Fibroblast of skin of left biceps (primary cell): ENCODE measurements at places on chromosomes 7 and 10.

- DNase-seq, result no peak
Observed at GRCh38 chr10:128865436-128866195, 601.4 kb upstream of the MGMT start.

DNA sequence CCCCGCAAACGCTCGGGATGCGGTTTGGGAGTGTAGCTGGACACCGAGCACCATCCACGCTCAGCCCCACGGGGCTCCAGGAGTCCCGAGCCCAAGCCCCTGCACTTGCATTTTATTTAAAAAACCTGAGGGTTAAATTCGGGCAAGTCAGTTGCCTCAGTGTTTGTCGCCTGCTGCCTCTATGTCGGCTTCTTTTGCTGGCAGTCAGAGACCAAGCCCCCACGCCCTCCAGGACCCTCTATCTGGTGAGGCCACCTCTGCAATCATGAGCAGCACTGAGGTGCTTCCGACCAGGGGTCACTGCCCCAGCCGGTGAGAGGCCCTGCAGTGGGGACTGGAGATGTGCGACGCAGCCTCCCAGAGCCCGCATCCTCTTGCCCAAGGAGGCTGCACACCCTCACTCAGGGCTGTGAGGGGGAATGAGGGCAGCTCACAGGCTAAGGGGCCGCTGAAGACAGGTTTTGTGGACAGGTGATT is 13.3 kb upstream of the ZNF273 start:
- no peak for DNase-seq

DNA sequence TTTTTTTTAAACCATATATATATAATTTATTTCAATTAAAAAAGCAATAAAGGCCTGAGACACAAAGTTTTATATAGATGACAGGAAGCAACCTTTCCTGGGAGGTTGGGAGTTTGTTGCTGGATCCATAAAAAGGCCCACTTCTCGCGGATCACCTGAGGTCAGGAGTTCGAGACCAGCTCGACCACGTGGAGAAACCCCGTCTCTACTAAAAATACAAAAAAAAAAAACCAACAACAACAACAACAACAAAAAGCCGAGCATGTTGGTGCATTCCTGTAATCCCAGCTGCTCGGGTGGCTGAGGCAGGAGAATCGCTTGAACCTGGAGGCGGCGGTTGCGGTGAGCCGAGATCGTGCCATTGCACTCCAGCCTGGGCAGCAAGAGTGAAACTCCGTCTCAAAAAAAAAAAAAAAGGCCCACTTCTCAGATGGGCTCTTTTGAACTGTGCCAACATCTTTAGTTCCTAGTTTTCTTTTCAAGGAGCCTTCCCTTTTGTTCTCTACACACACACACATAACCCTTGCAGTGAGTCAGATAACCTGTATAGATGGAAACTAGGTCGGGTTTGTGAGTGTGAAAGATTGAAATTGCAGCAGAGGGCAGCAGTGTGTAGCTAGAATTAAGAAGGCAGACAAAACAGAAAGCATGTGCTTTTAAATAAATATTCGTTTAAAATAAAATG is 1.2 kb upstream of the SMNDC1 start:
- DNase-seq, result peak; percentile 66

GRCh38 chr10:31769564-31769963 is 159.1 kb downstream of the ARHGAP12 start:
- no peak for DNase-seq

DNA sequence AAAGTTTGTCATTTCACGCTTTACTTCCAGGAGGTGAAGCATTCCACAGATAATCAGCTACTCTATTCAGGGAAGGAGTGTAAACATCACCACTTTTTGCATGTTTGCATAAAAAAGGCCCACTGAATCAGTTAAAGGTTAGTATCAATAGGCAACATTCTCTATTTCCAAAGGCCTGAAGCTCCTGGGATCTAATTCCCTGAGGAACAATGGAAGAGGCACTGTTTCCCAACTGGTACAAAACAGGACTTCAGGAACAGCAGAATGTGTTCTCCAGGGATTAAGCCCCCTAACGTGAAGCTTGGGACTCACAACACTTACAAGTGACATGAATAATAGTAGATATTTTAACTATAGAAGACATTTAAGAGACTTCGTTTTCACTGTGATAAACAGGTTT is 6.1 kb downstream of the LRRN3 start:
- no peak for DNase-seq

GRCh38 chr7:44541876-44542610 is 913 bp upstream of the NPC1L1 start:
- DNase-seq, result no peak

- DNase-seq, result no peak
Observed at GRCh38 chr7:460374-461116, 59.1 kb downstream of the PDGFA start.

GRCh38 chr10:1377231-1377630 is 321.0 kb downstream of the WDR37 start:
- DNase-seq, result no peak

DNA sequence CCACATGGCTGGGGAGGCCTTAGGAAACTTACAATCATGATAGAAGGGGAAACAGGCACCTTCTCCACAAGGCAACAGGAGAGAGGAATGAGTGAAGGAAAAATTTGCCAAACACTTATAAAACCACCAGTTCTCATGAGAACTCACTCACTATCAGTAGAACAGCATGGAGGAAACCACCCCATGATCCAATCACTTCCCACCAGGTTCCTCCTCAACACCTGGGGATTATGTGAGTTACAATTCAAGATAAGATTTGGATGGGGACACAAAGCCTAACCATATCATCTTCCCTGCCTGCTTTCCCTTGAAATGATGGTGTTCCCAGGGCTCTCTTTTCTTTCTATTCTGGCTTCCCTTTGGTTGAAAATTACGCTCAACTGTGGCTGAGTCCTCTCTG is 262.7 kb upstream of the HABP2 start:
- no peak for DNase-seq

DNA sequence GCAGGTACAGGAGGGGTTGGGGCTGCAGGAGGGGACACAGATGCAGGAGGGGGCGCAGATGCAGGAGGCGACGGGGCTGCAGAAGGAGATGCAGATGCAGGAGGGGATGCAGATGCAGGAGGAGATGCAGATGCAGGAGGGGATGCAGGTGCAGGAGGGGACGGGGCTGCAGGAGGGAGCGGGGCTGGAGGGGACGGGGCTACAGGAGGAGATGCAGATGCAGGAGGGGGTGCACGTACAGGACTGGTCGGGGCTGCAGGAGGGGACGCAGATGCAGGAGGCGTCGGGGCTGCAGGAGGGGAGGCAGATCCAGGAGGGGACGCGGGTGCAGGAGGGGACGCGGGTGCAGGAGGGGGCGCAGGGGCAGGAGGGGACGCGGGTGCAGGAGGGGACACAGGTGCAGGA is 66.5 kb downstream of the VWA2 start:
- DNase-seq, result no peak

DNA sequence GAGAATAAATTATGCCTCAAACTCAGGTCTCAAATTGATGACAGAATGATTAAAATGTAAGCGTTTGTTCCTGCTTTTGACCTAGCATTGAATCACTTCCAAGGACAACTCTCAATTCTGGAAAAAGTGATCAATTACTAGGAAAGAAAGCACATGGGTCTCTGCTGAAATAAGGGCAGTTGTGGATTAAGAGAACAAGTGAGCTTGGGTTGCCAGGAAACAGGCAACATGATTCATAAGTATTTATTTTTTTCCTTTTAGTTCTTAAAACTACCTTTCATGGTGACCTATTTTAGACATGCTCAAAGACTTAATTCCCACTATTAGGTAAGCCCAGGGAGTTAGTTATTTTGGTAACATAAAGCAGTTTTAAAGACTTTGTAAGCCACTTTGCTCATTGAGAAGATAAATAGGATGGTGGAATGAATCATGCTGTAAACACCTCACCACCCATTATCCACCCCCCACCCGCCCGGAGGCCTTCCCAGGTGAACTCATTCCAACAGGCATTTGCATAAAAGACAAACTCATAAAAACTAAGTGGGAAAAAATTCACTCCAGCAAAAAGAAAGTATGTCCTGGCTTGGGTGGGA is 728.3 kb downstream of the SORCS1 start:
- no peak for DNase-seq

DNA sequence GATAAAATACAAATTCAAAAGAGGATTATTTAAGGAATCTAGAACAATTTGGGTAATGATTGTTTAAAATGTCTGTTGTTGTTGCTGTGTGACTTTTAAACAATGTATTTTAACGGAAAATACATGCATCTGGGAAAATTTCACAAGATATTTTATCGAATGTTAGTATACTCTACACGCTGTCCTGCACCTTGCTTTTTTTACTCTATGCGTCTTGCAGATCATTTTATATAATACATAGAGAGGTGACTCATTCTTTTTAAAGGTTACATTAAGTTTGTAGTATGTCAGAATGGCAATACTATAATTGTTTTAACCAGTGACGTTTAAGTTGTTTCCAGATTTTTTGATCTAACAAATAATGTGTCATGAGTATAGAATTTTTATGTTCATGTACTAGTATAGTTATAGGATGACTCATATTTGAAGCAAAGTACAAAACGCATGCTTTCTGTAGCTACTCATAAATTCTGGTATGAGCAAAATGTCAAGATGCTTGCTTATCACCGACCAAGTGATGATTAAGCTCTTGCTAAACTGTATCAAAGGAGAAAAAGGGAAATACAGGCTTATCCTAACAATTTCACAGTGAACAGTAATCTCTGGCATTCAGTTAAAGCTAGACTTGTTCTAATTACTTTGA is 4.9 kb downstream of the DKK1 start:
- peak; percentile 96 for DNase-seq

DNA sequence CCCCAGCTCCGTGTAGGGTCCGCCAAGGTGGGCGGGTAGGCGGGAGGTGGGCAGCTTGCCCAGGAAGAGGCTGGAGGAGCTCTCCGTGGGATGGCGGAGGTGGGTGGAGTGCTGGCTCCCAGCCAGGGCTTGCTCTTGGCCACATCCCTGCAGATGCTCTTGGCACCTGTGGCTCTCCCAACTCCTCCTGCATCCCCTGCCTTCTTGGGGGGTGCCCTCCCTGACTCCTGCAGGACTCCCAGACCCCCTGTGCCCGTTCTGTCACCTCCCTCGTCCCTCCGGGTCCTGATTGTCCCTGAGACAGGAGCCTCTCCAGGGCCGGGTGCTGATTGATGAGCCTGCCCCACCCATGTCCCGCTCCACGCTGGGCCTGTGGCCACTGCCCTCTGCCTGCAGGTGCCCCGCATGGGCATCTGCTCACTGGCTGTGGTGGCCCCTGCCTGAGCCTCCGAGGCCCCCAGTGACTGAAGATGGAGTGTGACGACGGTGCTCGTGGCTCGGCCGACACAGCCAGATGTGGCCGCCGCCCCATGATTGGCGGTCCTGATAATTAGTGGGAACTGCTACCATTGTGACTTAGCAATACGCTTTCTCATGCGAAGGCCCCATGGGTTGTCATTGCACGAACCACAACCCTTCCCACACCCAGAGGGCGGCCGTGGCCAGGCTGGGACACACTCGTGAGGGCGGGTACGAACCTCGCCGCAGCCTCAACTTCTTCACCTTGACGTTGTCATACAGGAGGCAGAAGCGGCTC is 23.6 kb downstream of the CFAP46 start:
- no peak for DNase-seq

DNA sequence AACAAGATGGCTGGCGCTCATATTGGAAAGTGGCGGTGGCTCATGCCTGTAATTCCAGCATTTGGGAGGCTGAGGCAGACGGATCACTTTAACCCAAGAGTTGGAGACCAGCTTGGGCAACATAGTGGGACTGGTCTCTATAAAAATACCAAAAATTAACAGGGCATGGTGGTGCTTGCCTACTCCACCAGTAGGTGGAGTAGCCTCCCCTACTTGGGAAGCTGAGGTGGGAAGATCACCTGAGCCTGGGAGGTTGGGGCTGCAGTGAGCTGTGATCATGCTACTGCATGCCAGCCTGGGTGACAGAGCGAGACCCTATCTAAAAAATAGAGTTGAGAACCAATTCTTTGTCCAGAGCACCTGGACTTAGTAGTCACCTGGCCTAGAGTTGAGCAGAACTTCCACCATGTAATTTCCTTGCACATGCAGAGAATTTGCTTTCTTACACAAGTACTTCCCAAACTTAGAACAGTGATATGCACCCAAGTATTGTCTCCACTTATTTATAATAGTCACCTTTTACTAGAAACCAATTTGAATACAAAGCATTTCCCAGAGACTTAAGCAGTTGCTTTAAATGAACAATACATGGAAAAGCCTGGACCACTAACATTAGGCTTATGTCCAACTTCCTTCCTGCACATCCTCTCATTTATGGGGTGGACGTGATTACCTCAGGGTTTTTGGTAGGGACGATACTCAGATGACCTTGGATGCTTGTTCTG is 15.9 kb downstream of the LAMB4 start:
- DNase-seq, result no peak

DNA sequence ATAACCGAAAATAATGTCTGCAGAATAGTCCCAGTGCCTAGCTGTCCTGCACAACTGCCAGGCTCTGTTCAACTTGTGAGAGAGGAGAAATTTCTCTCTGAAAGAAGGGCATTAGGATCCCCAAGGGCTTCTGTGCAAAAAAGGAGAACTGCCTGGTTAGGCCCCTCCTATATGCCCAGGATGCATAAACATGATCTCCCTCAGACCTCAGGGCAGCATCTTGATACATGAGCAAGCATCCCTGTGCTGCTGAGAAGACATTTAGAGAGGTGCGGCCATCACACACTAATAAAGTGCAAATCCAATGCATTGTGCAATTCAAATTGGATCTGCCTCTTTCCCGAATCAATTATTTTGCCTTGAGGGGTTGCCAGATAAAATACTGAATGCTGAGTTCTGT is 553.6 kb downstream of the TNS3 start:
- DNase-seq, result no peak

GRCh38 chr7:129862682-129863081 is 90.1 kb downstream of the UBE2H start:
- no peak for DNase-seq

- DNase-seq, result no peak
Observed at GRCh38 chr7:136036336-136036735, 59.2 kb upstream of the MTPN start.

DNA sequence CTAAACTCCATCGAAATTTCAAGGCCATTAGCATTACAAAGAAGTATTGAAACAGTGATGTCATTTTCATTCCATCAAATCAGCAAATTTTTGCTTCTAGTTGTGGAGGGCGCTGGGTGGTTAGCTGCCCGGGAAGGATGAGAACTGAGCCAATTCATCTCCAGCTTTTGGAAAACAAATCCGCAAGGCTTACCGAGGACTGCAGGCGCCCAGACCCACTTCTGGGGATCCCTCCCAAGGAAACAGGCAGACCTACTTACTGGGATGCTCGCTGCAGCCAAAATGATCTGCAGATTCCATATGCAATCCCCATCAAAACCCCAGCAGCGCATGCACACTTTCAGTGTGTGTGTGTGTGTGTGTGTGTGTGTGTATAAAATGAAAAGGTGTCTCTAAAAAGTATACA is 19.2 kb downstream of the TNRC18 start:
- no peak for DNase-seq

GRCh38 chr7:18399436-18400235 is 95.9 kb upstream of the HDAC9 start:
- DNase-seq, result no peak

DNA sequence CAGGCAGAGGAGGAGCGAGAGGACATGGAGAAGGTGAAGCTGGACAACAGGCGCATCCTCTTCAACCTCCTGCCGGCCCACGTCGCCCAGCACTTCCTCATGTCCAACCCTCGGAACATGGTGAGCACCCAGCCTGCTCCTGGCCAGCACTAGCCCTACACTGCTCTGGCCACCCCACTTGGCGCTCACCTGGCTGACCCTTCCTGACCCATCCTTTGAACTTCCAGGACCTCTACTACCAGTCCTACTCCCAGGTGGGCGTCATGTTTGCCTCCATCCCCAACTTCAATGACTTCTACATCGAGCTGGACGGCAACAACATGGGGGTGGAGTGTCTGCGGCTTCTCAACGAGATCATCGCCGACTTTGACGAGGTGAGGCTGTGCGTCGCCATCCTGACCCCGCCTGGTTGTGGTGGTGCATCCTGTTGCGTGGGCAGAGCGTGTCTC is 129.2 kb downstream of the ADCY1 start:
- DNase-seq, result no peak
